ENCODE measurements at places on chromosomes 11 and 22.
A peak's percentile ranks its signal among the peaks of the same experiment; 100 is the strongest.

GRCh38 chr22:49300951-49301397 lies 526.7 kb downstream of the BRD1 start:
- no peak for DNase-seq

DNA sequence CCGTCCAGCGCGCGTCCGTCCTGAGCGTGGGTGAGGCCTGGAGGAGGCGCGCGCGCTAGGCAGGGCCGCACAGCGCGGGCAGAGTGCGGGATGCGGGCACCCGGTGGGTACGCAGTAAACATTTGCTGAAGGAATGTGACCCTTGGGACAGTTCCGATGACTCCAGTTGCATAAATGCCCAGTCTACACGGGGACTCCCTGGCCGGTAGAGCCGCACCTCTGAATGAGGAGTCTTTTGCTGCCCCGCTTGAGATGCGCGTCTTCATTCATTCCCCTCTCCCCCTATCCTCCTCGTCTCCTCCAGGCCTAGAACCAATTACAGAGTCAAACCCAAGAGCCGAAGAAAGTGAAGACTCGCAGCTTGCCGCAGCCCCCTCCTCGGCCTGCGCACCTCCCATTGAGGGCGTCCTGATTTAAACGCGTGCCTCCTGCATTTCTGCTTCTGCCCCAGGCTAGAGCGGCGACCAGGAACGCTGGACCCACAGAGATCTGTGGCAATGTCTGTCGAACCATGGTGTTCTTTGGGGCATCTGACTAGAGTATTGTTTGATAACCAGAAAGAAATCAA lies 729 bp upstream of the CHKB start:
- DNase-seq, result no peak

GRCh38 chr22:45908961-45909360 lies 68.0 kb downstream of the WNT7B start:
- DNase-seq, result no peak

GRCh38 chr11:110909336-110909735 lies 197.1 kb upstream of the ARHGAP20 start:
- peak; percentile 76 for DNase-seq

GRCh38 chr11:73866095-73866579 lies 10.5 kb downstream of the COA4 start:
- DNase-seq, result no peak

GRCh38 chr11:77064648-77065217 lies 2.0 kb upstream of the CAPN5 start:
- no peak for DNase-seq

DNA sequence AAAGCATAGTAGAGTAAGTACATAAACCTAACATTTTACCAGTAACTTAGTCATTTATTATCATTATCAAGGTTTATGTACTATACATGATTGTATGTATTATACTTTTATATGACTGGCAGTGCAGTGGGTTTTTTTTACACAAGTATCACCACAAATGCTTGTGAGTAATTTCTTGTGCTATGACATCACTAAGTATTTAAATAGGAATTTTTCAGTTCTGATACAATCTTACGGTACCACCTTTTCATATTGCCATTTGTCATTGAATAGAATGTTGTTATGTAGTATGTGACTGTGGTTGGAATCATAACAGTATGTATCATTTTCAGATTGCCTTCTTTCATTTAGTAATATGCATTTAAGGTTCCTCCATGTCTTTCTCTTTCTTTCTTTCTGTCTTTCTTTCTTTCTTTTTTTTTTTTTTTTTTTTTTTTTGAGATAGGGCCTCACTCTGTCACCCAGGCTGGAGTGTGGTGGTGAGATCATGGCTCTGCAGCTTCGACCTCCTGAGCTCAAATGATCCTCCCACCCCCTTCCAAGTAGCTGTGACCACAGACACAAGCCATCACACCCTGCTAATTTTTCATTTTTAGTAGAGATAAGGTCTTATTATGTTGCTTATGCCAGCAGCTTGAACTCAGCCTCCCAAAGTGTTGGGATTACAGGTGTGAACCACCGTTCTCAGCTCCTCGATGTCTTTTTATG lies 18.6 kb downstream of the ATM start:
- DNase-seq, result no peak

DNA sequence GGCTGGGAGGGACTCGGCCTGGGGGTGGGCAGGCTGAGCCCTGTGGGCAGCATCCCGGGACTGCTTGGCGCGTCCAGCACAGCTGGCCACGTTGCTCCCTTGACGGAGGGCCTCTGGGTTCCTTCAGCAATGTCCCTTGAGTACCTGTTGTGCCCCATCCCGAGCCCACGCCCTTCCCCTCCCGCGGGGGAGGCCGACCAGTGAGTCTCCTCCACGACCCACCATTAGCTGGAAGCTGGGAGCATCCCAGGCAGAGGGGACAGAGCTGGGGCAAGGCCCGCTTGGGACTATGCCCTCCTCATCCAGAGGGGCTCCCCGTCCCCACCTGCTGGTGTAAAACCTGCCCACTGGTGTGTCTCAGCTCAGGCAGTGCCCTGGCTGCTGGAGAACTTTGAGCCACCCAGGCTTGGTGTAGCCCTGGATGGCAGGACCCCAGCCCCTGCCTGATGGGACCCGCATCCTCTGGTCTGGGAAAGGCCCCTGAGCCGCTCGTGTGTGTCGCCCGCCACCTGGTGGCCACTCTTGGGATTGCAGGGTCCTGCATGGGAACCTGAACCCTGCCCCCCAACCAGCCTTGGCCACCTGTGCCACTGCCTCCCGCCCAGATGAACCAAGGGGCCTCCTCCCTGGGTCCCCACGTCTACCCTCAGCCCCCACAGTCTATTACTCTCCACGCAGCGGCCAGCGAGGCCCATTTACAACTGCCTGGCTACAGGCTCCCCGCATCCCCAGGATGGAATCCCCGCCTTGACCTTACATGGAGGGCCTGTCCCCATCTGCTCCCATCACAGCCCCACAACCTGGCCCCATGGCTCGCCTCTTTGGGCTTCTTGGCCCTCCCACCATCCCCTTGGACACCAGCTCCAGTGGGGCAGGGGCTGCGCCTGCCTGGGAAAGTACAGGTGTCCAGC lies 16.6 kb upstream of the ARHGAP8 start:
- DNase-seq, result peak; percentile 65

DNA sequence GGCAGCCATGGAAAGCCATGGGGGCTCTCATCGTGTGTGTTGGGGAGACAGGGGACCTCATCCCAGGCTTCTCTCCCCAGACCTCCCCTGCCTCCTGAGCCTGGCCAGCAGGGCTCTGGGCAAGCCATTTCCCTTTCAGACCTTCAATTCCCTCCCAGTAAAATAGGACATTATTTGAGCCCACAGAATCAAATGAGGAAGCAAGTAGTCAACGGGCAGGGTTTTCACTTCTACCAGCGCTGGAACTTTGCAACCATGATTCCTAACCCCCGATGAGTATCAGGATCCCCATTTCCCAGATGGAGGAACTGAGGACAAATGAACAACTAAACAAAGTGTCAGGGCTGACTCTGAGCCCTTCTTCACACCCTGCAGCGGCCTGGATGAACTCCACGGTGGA lies 48.9 kb upstream of the TCF20 start:
- DNase-seq, result no peak

DNA sequence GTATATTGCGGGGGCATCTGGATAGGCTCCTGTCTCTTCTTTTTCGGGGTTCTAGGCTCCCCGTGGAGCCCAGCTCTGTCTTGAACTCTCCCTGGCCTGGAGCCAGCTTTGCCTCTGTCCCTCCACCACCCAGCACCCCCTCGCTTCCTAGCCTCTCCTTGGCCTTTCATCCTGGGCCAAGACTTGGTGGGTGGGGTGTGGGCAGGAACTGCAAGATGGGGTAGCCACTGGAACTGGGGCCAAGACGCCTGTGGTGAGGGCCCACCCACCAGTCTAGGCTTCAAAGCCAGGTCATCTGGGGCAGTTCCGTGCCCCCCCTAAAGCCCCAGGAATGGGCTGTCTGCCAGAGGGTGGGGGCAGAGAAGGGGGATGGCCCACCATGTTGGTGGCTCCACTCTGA lies 1.7 kb upstream of the CRYBB1 start:
- no peak for DNase-seq

- DNase-seq, result no peak
Observed at GRCh38 chr11:36777311-36777710, 179.3 kb upstream of the RAG2 start.

GRCh38 chr11:116932181-116932580 lies 94.8 kb upstream of the APOA1 start:
- no peak for DNase-seq

DNA sequence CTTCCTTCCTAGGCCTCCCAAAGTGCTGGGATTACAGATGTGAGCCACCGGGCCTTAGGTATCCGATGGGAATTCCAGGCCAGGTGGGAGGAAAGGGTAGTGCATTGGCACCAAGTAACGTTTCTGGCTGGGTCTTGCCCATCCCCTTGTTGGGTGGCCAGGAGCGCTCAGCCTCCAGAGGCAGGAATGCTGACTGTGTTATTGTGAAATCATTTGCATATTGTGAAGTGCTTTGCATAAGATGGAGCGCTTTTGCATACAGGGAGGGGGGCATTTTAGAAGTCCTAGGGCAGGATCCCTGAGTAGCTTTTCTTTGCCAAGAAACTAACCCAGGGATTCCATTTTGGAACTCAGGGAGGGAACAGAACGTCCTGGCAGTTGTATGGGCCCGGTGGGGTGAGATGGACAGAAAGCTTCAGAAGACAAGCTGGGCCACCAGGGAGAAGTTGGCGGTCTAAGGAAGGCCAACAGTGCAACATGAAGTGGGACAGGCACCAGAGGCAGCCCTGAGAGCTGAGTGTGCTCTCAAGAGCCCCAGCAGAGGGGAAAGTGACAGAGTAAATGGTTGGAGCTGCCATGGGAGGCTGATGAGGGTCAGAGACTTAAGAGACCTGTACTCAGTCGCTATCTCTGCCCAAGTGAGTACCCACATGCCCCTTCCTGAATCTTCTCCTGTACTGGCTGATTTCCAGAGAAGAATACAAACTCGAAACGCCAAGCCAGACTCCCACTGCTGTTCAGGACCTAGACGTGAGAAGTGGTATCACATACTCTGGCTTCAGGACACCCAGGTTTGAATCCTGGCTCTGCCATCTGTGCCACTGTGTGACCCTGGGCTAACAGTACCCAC lies 1.3 kb upstream of the SLC39A13 start:
- no peak for DNase-seq

GRCh38 chr11:41189701-41190436 lies 269.6 kb downstream of the LRRC4C start:
- DNase-seq, result no peak
